ENCODE measurements at places on chromosomes 1 and 21. TPM values are rescaled to one million over a fixed set of nuclear protein-coding genes. Genes with fewer than 3 reads are reported as not detected.

DNA sequence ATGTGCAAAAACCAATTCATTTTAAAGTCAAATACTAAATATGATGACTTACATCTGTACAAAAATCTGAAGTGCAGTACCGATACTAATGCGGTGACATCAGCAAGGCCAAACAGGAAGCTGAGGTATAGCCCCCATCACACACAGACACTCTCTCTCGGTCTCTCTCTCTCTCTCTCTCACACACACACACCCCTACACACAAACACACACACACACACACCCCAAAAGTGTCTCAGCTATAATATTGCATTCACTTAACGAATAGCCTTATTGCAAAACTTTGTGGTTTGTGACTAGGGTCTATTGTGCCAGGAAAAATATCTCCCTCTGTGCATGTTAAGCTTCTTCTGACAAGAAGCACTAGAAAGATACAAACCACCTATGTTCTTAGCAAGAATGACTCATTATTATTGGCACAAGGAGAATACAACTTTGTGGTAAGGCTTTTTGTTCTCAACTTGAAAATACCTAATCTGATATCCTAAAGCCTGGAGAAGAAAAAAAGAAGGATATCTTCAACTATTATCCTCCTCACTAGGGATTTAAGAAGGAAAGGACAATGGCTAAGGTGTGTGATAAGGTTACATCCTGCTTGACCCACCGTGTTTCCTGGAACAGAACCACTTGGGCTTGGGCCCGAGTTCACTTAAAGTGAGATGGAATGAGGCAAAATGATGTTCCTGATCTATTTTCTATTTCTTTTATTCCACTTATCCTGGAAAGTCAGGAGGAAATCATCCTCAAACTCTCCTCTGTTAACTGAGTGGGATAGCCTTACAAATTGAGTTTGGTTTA, 107.1 kb downstream of the NIBAN1 start:
- no peak for DNase-seq

- no peak for DNase-seq
These were observed 7.2 kb upstream of the PTGER3 start for GRCh38 chr1:71054791-71055190.

- DNase-seq = peak; percentile 97
These were observed at the start of gene TOR3A for GRCh38 chr1:179081687-179082332. TOR3A (plus strand) TSS chr1:179082070; CDS start chr1:179082129, 59 bp downstream.

DNA sequence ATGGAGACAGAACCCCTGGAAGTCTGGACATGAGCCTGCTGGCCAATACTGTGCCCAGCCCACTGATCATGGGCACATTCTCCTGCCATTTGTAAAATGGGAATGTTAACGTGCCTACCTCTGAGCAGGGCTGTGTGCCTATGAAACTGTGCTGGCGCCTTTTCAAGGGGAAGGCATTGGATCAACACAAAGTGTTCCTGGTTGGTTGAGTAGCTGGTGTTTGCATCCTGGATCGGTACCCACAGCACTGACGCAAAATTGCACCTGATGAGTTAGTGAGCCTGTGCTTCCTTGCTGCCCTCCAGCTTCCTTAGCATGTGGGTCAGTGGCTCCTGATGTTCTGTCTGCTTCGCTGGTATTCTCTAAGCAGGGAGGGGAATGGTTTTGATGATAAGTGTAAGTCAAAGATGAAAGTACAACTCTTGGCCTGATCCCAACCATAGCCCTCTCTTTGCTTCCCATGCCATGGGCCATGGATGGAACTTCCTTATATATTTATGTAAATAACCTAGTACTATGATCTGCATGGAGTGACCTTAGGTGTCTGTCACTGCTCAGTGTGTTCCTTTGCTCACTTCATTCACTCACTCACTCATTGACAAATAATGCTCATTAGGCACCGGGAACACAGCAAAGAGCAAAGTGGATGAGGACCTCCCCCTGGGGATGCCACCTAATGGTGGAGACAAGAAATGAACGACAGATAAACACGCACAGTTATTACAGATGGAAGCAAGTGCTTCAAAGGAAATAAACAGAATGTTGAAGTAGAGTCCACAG, 22.7 kb downstream of the MAB21L3 start:
- no peak for DNase-seq

GRCh38 chr1:76082062-76082461, 7.5 kb downstream of the ST6GALNAC3 start:
- DNase-seq = no peak

- DNase-seq = no peak
These were observed 5.4 kb downstream of the CYP4B1 start for GRCh38 chr1:46804027-46804889.

Gene MCOLN3
- 0.35 TPM for total RNA-seq

Gene ZNF697
- total RNA-seq = 0.22 TPM

Gene IVL
- total RNA-seq = not detected

Gene ESPN
- not detected for total RNA-seq

Measured in MG63 (cell line).